ENCODE measurements at places on chromosomes 3 and 15.

- DNase-seq, result no peak
Observed at GRCh38 chr3:142930463-142930862, 33.0 kb downstream of the PAQR9 start.

DNA sequence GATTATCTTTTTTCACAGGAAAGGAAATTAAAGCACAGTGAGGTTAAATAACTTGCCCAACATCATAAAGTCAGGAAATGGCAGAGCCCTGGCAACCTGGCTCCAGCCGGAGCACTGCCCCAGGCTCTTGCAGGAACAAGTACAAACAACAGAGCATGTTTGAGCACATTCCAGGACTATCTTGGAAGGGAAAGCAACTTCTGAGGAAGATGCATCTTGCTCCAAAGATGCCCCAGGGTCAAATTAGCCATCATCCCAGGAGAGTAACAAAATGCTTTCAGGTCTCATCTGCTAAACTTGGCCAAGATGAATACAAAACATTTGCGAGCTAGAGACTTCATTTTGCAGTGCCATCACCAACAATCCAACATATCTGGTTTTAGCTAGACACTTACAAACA is 162.4 kb upstream of the LRRN1 start:
- DNase-seq, result no peak

GRCh38 chr3:123799544-123800361 is 84.4 kb downstream of the MYLK start:
- no peak for DNase-seq

- DNase-seq, result no peak
Observed at GRCh38 chr3:149509526-149509925, 35.0 kb downstream of the TM4SF4 start.

GRCh38 chr15:90364251-90364650 is 12.2 kb downstream of the ZNF774 start:
- no peak for DNase-seq

GRCh38 chr3:149816986-149817385 is 4.0 kb downstream of the RNF13 start:
- no peak for DNase-seq

- no peak for DNase-seq
Observed at GRCh38 chr3:79543218-79543982, 224.4 kb downstream of the ROBO1 start.

- no peak for DNase-seq
Observed at GRCh38 chr15:96500508-96500907, 170.0 kb downstream of the NR2F2 start.
